ENCODE measurements at places on chromosomes 5 and 9.

GRCh38 chr5:9447691-9448090 lies 98.2 kb downstream of the SEMA5A start:
- DNase-seq, result no peak

GRCh38 chr5:31935496-31936369 lies 238.4 kb downstream of the GOLPH3 start:
- no peak for DNase-seq

DNA sequence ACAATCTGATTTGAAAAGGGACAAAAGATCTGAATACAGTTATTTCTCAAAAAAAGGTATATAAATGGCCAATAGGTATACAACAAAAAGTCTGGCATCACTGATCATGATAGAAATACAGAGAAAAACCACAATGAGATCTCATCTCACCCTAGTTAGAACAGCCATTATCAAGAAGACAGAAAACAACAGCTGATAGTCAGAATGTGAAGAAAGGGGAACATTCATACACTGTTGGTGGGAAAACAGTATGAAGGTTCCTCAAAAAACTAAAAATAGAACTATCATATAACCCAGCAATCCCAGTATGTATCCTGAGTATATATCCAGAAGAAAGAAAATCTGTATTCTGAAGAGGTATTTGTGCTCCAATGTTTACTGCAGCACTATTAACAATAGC lies 75.7 kb upstream of the OR2K2 start:
- no peak for DNase-seq

DNA sequence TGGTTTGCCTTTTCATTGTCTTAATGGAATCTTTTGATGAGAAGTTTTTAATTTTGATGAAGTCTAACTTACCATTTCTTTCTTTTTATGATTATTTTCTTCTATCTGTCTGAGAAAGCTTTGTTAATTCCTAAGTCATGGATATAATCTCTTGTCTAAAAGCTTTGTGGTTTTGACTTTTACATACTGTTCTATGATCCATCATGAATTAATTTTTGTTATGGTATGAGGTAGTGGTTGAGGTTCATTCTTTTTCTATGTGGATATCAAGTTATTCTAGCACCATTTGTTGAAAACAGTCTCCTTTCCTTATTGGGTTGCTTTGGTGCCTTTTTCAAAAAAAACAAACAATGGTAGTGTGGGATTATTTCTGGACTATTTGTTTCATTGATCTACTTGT lies 20.4 kb downstream of the FBXO10 start:
- DNase-seq, result no peak

- no peak for DNase-seq
Measured at GRCh38 chr5:141155540-141156374, 5.9 kb downstream of the PCDHB6 start.

DNA sequence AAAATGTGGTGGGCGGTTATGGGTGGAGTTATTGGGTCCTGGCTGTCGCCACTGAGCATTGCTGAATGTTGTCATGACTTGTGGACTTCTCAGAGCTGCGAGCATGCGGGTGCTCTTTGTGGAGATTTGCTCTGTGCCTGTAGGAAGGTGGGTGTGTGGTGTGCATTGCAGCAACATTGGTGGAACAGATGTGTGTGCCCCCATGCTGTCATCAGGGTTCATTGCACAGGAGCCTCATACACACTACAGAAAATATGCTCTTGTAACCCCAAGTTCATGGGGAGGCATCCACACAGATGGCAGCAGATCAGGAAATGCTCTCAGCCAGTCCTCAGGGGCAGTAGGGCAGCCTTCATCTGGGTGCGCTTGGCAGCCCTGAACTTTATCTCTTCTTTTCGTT lies 55.9 kb upstream of the PHF2 start:
- DNase-seq, result no peak

- DNase-seq, result no peak
Measured at GRCh38 chr5:94503677-94504076, 114.7 kb downstream of the KIAA0825 start.

DNA sequence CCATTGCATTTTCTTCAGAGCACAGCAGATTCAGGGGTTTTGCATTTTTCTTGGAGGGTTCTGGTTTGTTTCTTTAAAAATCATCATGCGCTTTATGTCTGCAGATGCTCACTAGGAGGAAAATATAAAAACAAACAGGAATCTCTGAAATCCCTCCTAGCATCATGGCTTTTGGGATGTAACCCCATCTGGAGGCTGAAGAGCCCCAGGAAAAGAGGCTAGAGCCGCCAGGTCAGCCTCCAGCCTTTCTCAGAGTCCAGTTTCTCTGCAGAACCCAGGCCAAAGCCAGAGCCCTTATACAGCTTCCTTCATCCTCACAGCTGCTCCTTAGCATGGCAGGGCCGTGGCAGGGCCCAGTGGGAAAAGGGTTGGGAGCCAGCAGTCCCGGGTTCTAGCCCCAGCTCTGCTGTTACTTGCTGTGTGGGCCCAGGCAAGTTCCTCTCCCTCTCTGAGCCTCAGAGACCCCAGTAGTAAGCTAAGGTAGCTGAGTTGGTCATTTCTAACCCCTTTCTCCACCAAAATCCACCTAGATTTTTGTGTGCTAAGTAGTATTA lies 62.1 kb downstream of the PAX5 start:
- no peak for DNase-seq

DNA sequence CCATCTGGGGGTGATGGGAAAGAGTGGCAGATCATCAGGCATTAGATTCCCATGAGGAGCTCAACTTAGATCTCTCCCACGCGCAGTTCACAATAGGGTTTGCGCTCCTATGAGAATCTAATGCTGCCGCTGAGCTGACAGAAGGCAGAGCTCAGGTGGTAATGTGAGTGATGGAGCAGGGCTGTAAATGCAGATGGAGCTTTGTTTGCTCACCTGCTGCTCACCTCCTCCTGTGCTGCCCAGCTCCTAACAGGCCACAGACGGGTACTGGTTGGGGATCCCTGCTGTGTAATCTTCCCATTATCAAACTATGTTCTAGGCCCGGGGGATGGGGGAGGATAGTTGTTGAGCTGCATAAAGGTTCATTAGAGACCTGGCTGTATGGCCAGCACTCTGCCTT lies 58.4 kb downstream of the UGCG start:
- peak; percentile 92 for DNase-seq

- DNase-seq, result peak; percentile 13
Measured at GRCh38 chr9:127505396-127506116, 54.2 kb downstream of the LRSAM1 start.

DNA sequence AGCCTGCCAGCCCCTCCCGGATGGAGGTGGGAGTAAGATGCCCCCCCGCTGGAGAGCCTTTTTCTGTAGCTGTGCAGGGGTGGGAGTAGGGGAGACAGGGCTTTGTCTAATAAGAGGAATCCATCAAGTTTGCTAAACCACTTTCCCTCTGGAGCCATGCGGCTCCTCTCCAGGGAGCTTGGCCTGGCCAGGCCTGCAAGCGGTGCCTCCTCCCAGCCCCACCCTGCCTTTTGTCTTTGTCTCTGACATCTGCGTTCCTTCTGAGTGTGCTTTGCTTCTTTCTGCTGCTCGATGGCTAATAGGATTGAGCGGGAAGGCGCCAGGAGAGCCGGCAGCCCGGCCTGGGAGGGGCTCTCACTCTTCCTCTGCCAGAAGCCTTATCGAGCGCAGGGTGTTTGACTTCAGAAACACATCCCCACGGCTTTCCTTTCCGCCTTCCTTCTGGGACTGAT lies 26.7 kb upstream of the FCN1 start:
- no peak for DNase-seq

DNA sequence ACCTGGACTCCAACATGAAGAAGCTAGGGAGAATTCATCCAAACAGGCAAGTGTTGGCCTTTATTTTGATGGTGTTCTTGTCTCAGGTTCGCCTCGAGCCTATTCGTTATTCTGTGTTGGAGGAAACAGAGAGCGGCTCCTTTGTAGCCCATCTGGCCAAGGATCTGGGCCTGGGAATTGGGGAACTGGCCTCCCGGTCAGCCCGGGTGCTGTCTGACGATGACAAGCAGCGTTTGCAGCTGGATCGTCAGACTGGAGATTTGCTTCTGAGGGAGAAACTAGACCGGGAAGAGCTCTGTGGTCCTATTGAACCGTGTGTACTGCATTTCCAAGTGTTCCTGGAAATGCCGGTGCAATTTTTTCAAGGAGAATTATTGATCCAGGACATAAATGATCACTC lies 367 bp downstream of the PCDHB4 start:
- DNase-seq, result no peak

- no peak for DNase-seq
Measured at GRCh38 chr5:170882345-170882744, 20.5 kb downstream of the RANBP17 start.

DNA sequence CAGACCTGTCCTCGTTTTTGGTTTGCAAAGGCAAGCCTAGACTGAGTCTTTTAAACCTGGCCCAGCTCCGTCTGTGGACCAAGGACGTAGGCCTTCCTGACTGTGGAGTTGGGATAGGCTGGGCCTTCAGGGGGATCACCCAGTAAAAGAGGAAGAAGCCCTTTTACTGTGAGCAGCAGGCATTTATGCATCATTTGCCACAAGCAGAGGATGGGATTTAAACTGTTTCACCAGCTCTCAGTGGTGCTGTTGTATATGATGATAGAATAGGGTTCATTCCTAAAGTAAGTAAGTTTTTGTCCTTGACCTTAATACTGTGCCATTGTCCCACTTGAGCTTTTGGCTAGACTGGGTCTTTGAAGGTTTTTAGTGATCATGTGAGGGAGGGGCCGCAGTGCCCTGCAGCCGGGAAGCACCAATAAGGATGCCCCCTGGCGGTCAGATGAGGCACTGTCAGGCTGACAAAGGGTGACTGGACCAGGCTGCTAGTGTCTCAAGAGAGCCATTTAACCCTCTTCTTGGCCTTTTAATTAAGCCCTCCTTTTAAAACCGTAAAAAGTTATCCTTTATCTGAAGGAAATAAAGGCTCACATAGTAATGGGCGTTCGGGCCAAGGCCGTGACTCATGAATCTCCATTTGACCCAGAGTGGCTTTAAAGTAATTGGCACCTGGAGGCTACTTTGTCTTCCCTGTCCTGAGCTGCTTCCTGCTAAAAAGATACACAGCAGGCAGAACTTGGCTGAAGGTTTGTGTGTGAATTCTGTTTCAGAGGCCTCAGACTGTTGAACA lies 74.0 kb downstream of the UBAP1 start:
- no peak for DNase-seq

- no peak for DNase-seq
Measured at GRCh38 chr5:42035526-42035925, 110.4 kb downstream of the FBXO4 start.

DNA sequence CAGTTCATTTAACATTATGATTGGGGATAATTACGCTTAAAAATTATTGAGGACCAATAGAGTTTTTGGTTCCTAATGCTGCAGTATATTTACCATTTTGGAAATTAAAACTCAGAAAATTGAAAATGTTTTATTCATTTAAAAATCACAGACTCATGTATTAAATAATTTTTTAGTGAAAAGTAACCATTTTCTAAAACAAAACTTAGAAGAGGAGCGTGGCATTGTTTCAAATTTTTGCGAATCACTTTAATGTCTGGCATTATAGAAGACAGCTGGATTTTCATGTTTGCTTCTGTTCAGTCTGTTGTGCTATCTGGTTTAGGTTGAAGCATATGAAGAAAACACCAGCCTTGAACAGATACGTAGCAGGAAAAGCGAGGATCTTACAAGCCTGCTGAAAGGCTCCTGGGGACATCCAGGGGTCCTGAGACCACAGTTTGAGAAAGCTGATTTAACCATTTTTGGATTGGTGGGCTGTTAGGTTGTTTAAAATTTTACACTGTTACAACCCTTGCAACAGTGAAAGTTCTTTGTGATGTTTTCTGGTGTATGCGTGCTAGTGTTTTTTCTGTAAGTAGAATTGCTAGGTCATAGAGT lies 1.6 kb downstream of the ZFYVE16 start:
- peak; percentile 1 for DNase-seq

GRCh38 chr5:2005101-2006041 lies 122.6 kb upstream of the IRX4 start:
- no peak for DNase-seq

DNA sequence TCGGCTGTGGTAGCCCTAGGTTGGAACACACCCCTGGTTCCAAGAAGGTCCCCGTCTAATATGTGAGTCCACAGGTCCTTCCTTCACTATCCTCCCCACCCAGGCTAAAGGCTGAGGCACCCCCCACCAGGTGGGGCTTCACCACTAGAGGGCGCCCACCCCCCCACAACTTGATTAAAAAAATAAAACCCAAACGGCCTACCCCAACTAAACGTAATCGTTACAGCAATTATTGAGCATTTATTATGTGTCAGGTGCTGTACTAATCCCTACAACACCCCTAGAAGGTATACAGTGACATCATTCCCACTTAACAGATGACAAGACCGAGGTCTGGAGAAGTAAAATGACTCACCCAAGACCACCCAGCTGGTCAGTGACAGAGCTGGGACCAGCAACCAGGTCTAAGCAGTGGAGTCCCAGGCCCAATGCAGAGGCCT lies 65.0 kb downstream of the FGF18 start:
- DNase-seq, result no peak

GRCh38 chr5:176716320-176716719 lies 69.0 kb downstream of the TSPAN17 start:
- DNase-seq, result peak; percentile 65

- DNase-seq, result no peak
Measured at GRCh38 chr9:64066736-64067368, 1218.2 kb downstream of the FOXD4L5 start.

- DNase-seq, result no peak
Measured at GRCh38 chr5:53917826-53918225, 357.4 kb downstream of the NDUFS4 start.

GRCh38 chr5:116557669-116558271 lies 16.9 kb downstream of the SEMA6A start:
- peak; percentile 33 for DNase-seq

GRCh38 chr5:61002611-61003355 lies 57.8 kb downstream of the NDUFAF2 start:
- DNase-seq, result no peak

- no peak for DNase-seq
Measured at GRCh38 chr9:127181315-127181580, 58.8 kb upstream of the ANGPTL2 start.

DNA sequence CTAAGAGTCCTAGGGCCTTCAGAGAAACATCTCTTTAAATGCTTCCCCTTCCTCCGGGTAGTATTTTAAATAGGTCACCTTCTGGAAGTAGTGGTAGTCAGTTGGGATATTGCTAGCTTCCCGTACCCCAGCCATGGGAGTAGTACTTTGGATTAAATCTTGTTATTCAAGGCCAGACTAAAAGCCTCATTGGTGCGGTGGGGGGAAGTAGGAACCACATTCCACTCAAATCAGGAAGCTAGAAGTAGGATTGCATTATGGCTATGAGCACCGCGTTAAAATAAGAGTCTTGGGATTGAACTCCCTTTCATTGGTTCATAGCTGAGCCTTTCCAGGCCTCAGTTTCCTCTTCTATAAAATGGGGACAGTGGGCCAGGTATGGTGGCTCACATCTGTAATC lies 6.7 kb downstream of the KCNIP1 start:
- DNase-seq, result no peak

DNA sequence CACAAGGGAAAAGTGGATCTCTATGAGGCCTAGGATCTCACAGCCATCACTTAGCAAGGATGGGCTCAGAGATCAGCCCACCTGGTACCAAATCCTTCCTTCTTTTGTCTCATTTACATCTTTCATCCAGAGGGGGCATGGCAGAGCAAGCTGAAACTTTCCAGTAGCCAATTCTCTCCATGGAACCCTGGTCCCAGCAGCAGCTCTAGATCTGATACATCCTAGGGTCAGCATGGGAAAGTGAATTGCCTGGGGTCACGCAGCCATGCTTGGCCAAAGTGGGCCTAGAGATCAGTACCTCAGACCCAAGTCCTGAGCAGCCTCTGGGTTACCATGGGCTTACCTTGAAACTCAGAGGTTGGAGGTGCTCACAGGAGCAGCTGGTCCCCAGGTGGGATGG lies 170.5 kb downstream of the GABBR2 start:
- DNase-seq, result no peak
